Stimulated activated naive B cell treated with anti-CD40 and anti-IgM and Interleukin-4, amounts not matched to agents 10 μg/mL and 1 μg/mL and 100 μg/mL, for 72 hours (primary cell): ENCODE measurements at places on chromosomes 2 and 18.

DNA sequence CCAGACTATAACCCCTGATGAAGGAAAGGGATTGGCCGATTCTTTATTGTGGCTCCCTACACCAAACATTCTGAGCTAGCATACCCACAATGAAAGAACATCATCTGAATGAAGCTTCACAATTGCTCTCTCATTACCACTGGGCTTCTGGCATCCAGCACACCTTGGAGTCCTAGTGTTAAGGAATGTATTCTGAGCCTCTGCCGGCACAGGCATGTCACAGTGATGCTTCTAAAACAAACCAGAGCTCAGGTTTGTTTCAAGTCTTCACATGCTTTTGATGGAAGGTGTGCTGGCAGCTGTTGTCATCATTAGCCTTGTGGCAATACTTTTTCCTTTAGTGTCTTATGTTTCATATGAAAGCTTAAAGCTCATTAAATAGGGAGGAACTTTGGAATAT lies 76.3 kb upstream of the RBBP8 start:
- no peak for DNase-seq

DNA sequence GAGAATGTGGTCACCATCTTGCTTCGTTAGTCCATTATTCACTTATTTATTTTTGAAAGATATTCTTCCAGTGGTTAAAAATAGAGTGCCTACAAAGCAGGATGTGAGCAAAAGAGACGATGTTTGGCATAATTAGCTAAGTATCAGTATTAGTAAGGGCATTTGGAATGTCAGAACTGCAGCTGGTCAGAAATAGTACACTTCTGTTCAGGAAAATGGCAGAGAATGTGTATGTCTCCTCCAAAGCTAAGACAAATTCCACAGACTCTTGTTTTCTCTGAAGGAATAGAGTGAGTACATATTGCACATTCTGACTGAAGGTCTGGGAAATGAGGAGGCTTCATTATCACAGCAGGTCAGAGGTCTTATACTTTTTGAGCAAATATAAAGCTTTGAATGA lies 209.0 kb downstream of the L3MBTL4 start:
- DNase-seq: no peak

DNA sequence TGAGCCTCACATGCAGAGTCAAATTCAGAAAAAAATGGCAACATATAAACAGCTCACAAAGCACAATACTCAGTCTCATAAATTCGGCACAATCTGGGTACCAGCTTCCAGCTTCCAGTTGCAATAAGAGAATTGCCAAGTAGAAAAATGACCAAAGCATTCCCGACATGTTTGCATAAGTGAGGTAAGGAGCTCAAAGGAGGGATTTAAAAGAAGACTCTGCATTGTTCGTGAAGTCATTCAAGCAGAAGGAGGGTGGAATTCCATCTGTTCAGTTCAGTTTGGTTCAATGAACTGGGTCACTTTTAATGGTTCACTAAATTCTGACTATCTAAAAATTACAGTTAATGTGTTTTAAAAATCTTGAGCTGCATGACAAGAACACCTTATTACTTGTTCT lies 106.7 kb upstream of the KLHL14 start:
- DNase-seq: no peak

DNA sequence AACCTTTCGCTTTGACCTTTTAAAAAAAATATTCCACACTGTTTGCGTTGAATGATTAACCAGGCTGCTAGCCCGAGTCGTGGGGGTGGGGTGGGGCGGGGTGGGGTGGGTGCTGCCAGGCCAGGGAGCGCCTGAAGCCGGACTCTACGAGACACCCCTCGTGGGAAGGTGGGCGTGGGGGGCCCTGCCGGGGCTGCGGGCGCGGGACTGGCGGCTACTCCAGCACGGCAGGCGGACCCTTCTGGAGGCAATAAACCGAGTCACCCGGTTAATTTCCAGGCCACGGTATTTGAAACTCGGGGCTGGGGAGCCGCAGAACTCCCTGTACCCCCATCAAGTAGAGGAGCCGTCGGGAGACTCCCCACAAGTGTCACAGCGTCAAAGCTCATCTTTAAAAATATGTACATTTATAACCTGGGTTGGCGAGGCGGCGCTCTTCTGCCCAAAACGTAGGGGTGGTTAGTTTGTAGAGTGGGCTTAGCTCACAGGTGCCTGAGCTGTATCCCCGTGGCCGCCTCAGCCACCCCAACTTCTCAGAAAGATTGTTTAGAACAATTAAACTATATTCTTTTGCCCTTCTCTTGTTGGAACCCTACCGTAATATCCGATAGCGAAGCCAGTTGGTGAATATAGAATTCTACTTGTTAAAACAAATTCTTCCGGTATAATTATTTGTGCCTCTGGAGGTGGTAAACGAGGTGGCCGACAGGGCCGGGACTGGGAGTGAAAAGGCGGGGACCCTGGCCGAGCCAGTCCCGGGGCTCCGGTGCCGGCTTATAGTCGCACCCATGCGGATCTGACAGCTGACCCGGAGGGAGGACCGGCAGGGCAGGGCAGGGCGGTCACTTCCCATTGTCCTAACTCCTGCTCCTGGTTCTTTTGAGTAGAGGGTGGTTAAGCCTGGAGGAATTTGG lies 1.4 kb downstream of the B3GNT2 start:
- no peak for DNase-seq

- no peak for DNase-seq
Observed at GRCh38 chr18:40935423-40935822, 1019.6 kb upstream of the PIK3C3 start.

DNA sequence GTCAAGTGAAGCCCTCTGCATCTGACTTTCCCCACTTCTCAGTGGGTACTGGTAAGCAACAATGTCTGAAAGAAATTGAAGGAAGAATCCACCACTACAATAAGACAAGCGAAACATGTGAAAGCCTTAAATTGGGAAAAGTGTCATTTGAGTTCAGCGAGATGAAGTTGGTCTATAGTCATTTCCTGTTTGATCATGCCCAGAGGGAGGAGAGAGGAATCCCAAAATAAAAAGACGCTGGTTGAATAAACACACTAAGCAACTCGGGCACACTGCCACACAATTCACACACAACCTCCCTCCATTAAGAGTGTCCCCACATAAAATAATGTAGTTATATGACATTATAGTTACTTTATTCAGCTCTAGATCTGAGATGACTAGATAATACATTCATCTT lies 166.1 kb downstream of the CBLN2 start:
- no peak for DNase-seq

DNA sequence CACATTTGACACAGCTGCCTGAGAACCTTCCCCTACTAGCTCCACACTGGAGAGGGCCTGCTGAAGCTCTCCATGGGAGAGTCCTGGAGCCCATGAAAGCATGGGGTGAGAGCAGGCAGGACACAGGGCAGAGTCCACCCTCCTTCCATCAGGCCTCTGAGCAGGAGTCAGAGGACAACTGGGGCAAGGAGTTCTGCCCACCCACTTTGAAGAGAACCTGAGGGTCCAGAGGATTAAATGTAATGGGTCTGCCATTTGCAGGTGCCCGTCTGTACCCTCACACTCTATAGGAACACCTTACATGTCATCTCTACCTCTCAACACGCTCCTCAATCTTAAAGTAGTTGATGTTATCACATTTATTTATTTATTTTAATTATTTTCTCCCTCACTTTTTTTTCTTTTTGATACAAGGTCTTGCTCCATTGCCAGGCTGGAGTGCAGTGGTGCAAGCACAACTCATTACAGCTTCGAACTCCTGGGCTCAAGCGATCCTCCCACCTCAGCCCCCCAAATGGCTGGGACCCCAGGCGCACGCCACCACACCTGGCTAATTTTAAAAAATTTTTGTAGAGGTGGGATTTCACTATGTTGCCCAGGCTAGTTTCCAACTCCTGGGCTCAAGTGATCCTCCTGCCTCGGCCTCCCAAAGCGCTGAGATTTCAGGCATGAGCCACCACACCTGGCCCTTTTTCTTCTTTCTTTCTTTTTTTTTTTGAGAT lies 10.2 kb downstream of the ADRA2B start:
- DNase-seq: no peak
